ENCODE measurements at places on chromosomes 6 and 20. TPM values are rescaled to one million over a fixed set of nuclear protein-coding genes. Genes with fewer than 3 reads are reported as not detected.

The NUP43 gene
- total RNA-seq: 107 TPM

The C20orf204 gene
- total RNA-seq: 0.04 TPM

The OR2H2 gene
- not detected for total RNA-seq

The ARMH2 gene
- total RNA-seq: not detected

The GTSF1L gene
- total RNA-seq: not detected

The CCR6 gene
- total RNA-seq: not detected

The FAM210B gene
- total RNA-seq: 19.3 TPM

The FAM83C gene
- not detected for total RNA-seq

The CD164 gene
- 197 TPM for total RNA-seq

The MUCL3 gene
- 0.03 TPM for total RNA-seq

DNA sequence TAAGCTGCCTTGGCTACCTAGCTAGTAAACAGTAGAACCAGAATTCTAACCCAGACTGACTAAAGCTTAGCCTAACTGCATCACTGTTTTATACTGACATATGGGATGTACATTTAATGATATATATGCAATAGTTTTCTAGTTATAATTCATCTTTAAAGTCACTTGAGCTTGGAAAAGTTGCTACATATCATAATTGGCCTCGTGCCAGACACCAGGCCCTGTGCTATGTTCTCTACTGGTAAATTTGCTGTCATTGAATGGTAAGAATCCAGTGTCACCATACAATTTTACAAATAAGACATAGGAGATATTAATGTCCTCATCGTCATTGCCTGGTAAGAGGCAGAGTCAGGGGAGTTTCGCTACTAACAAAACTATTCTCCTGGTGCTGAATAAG is 396.8 kb downstream of the CDKAL1 start:
- H3K4me3 ChIP-seq: no peak overlapping the region
- no peaks in the 10 kb centered on the region for H3K36me3 ChIP-seq

- H3K27me3 ChIP-seq: no peaks in the 10 kb centered on the region
- H3K36me3 ChIP-seq: no peaks in the 10 kb centered on the region
- no peak for DNase-seq
These were observed 138.4 kb upstream of the TENT5A start for GRCh38 chr6:81890846-81891245.

DNA sequence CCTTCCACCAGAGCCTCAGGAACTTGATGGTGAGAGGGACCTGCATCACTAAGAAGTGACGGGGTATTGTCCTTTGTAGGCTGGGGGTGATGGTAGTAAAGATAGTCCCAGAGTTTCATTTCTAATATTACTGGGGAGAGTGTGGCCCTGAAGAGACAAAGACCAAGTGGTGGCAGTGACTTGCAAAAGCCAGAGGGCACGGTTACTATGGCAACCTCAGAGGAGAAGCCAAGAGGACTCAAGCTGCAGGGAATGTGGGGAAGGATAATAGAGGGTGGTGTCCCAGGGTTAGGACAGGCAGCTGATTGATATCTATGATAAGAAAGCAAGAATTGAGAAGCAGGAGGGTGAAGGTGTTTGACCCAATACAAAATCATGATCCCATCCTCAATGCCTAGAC is 42.5 kb downstream of the HLA-G start:
- no peak overlapping the region for H3K4me3 ChIP-seq
- peaks cover 3% of the 10 kb centered on the region for H3K27me3 ChIP-seq
- H3K4me1 ChIP-seq: no peaks in the 10 kb centered on the region
- no peaks in the 10 kb centered on the region for H3K36me3 ChIP-seq
- DNase-seq: no peak

GRCh38 chr6:23692184-23692583 is 433.8 kb upstream of the NRSN1 start:
- H3K4me3 ChIP-seq: no peak overlapping the region
- H3K27ac ChIP-seq: no peak overlapping the region
- H3K36me3 ChIP-seq: no peaks in the 10 kb centered on the region
- no peaks in the 10 kb centered on the region for H3K4me1 ChIP-seq

- H3K4me3 ChIP-seq: no peak overlapping the region
- H3K36me3 ChIP-seq: no peaks in the 10 kb centered on the region
- no peak for DNase-seq
- H3K27me3 ChIP-seq: no peaks in the 10 kb centered on the region
- H3K4me1 ChIP-seq: no peaks in the 10 kb centered on the region
- no peak overlapping the region for H3K27ac ChIP-seq
These were observed 519.1 kb upstream of the AGPAT4 start for GRCh38 chr6:161792851-161793493.

DNA sequence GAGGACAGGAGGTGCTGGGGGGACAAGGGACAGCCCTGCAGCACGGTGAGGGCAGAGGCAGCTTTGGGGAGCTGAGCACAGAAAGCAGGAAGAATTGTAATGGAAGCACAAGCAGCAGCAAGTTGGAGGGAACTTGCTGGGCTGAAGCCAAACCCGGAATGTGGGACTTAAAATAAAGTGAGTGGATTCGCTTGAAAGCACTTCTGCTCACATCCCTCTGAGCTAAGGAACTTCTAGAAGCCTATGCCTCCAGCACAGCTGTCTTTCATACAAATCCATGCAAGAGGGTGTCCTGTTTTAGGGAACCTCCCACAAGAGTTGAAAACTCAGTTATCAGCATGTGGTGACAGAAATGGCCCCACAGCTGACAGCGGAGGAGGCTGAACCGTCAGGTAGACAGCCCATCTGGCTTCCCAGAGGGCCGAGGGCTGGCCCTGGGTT is 71.4 kb upstream of the MLN start:
- H3K27me3 ChIP-seq: no peaks in the 10 kb centered on the region
- H3K4me3 ChIP-seq: no peak overlapping the region
- H3K4me1 ChIP-seq: peaks cover 8% of the 10 kb centered on the region
- DNase-seq: no peak

- no peak overlapping the region for H3K27ac ChIP-seq
- no peaks in the 10 kb centered on the region for H3K4me1 ChIP-seq
- H3K27me3 ChIP-seq: no peaks in the 10 kb centered on the region
- H3K36me3 ChIP-seq: no peaks in the 10 kb centered on the region
- DNase-seq: no peak
- no peak overlapping the region for H3K4me3 ChIP-seq
These were observed 69.7 kb downstream of the DTD1 start for GRCh38 chr20:18657575-18657974.

- H3K36me3 ChIP-seq: no peaks in the 10 kb centered on the region
- no peaks in the 10 kb centered on the region for H3K27me3 ChIP-seq
- H3K27ac ChIP-seq: no peak overlapping the region
- peak; percentile 77 for DNase-seq
- H3K4me3 ChIP-seq: no peak overlapping the region
These were observed 171.4 kb downstream of the GMPR start for GRCh38 chr6:16409531-16410441.

- H3K27me3 ChIP-seq: peaks cover 6% of the 10 kb centered on the region
- no peak overlapping the region for H3K4me3 ChIP-seq
- H3K4me1 ChIP-seq: no peaks in the 10 kb centered on the region
- DNase-seq: no peak
- no peaks in the 10 kb centered on the region for H3K36me3 ChIP-seq
- no peak overlapping the region for H3K27ac ChIP-seq
These were observed 4.3 kb upstream of the ADGB start for GRCh38 chr6:146594495-146594894.

DNA sequence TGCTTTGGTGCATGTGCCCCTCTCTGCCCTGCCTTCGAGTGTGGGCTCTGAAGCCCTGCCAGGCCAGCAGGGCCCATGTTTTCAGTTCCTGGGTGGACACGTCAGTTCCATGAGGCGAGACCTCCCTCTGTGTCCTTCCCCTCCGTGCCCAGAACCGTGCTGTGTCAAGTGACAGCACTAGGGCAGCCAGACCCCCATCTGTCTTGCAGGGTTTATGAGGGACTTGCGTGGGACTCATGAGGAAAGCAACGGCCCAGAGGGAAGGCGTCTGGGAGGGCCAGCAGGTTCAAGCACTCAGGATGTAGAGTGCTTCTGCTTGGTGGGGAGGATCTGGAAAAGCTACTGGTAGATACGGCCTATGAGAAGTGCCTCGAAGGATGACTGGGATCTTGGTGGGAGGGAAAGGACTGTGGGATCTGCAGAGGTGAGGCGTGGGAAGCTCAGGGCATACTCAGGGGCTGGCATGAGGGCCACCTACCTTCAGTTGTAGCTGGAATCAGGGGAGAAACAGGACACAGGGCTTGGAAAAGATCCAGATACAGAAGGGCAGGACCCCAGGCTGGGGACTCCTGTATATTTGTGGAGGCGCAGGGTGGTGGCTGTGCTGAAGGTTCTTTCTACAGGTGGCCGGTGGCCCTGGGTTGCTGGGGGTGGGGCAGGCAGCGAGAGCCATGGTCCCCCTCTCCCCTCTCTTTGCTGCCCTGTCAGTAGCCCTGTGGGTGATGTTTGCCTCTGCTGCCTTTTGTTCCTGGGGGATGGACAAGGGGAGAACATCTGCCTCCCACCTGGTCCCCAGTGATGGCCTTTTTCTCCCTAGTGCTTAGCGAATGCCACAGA is 5.5 kb downstream of the NPEPL1 start:
- no peak for DNase-seq
- H3K27ac ChIP-seq: no peak overlapping the region
- H3K4me1 ChIP-seq: peaks cover 6% of the 10 kb centered on the region
- no peaks in the 10 kb centered on the region for H3K36me3 ChIP-seq
- no peaks in the 10 kb centered on the region for H3K27me3 ChIP-seq
- H3K4me3 ChIP-seq: no peak overlapping the region

DNA sequence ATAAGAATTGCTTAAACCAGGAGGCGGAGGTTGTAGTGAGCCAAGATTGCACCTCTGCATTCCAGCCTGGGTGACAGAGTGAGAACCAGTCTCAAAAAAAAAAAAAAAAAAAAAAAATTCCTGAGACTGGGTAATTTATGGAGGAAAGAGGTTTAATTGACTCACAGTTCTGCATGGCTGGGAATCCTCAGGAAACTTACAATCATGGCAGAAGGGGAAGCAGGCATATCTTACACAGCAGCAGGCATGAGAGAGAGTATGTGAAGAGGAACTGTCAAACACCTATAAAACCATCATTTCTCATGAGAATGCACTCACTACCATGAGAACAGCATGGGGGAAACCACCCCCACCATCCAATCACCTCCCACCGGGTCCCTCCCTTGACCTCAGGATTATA is 1.8 kb upstream of the FKBP1A start:
- peaks cover 29% of the 10 kb centered on the region for H3K4me1 ChIP-seq
- no peaks in the 10 kb centered on the region for H3K36me3 ChIP-seq
- no peak overlapping the region for H3K27ac ChIP-seq
- no peak for DNase-seq
- peaks cover 60% of the 10 kb centered on the region for H3K27me3 ChIP-seq
- no peak overlapping the region for H3K4me3 ChIP-seq

- no peaks in the 10 kb centered on the region for H3K36me3 ChIP-seq
- no peak overlapping the region for H3K4me3 ChIP-seq
- no peaks in the 10 kb centered on the region for H3K4me1 ChIP-seq
- DNase-seq: no peak
- no peak overlapping the region for H3K27ac ChIP-seq
These were observed 19.8 kb upstream of the C6orf62 start for GRCh38 chr6:24738741-24739140.

- no peak overlapping the region for H3K27ac ChIP-seq
- H3K36me3 ChIP-seq: no peaks in the 10 kb centered on the region
- peak; percentile 55 for DNase-seq
- H3K4me3 ChIP-seq: no peak overlapping the region
- peaks cover 8% of the 10 kb centered on the region for H3K4me1 ChIP-seq
- no peaks in the 10 kb centered on the region for H3K27me3 ChIP-seq
These were observed 9.8 kb downstream of the RIMS4 start for GRCh38 chr20:44800391-44801046.

GRCh38 chr20:33202451-33202850 is 14.7 kb upstream of the BPIFA3 start:
- no peak overlapping the region for H3K27ac ChIP-seq
- H3K27me3 ChIP-seq: peaks cover 46% of the 10 kb centered on the region
- no peaks in the 10 kb centered on the region for H3K4me1 ChIP-seq

DNA sequence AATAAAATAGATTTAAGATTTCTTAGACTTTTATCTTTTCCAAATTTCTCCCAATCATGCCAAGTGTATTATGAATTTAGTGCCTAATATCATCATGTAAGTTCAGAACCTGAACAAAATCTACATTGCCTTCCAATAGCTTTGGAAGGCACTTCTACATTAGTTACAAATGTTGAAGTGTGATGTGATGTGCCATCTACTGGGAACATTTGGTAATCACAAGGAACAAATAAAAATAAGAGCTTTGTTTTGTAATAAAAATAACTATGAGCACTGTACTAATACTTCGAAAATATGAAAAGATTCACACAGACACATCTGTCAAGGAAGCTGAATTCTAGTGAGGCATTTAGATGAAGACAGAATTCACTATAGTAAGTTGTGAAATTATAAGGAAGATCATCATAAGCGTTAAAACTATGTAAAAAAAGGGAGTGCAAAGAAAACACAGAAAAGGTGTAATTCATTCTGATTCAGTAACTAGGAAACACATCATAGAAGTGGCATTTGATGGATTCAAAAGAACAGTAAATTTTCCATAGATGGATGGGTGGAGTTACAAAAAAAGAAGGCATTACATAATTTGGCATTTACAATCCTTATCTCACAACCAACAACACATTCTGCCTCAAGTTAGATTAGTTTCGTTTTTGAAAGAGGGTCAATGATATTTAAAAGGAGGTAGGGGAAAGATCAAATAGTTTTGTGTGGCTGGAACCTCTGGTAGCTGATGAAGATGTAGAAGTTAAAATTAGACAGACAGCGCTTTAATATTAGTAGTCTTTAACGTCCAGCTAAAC is 161.0 kb downstream of the ASCC3 start:
- H3K36me3 ChIP-seq: peaks cover 12% of the 10 kb centered on the region
- H3K27ac ChIP-seq: no peak overlapping the region
- no peak for DNase-seq
- no peaks in the 10 kb centered on the region for H3K27me3 ChIP-seq
- H3K4me1 ChIP-seq: peaks cover 4% of the 10 kb centered on the region

- H3K27ac ChIP-seq: no peak overlapping the region
- no peaks in the 10 kb centered on the region for H3K27me3 ChIP-seq
- DNase-seq: no peak
- H3K4me3 ChIP-seq: no peak overlapping the region
- H3K4me1 ChIP-seq: no peaks in the 10 kb centered on the region
These were observed 306.2 kb upstream of the ARID1B start for GRCh38 chr6:156471000-156471399.

GRCh38 chr20:49859011-49859410 is 46.4 kb downstream of the SLC9A8 start:
- H3K27me3 ChIP-seq: no peaks in the 10 kb centered on the region
- H3K36me3 ChIP-seq: no peaks in the 10 kb centered on the region
- DNase-seq: no peak
- H3K4me1 ChIP-seq: no peaks in the 10 kb centered on the region
- H3K27ac ChIP-seq: no peak overlapping the region

Measured in neural progenitor cell (in vitro differentiated cells).